ENCODE measurements at places on chromosomes 7 and 10.

DNA sequence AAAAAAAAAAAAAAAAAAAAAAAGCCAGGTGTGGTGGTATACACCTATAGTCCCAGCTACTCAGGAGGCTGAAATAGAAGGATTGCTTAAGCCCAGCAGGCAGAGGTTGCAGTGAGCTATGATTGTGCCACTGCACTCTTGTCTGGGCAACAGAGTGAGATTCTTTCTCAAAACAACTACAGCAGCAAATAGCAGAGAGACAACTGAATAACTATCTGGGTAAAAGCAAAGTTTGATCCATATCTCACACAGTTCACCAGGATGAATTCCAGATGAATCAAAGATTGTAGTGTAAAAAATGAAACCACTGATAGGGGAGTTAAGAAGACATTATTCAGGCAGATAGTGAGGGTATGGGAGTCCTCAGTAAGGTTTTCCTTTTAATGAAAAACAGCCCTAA lies 11.4 kb upstream of the NUB1 start:
- DNase-seq = no peak

DNA sequence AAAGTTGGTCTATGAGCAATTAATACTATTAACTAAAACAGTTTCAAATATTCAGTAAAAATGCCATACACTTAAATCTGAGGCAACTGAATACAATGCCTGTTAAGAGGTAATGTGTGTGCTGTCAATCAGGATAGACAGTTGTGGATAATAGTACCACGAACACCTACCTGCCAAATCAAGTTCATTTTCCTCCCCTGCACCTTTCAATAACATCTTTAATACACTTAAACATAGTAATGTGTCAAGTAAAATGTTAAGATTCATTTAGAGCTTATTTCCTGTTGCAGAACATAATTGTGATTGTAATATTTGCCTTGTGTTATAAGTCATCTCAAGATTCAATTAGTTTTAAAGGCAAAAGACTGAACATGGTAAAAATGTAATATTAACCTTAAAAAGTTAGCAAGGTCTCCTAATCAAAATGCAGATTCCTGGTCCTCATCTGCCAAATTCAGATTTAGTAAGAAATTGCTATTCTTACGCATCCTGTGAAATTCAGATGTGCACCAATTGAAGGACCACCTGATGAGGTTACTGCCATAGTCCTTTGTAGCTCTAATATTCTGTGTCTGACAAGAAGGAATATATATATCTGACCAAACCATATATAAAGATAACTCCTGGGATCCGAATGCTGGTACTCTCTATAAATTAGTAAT lies 37.1 kb downstream of the COL1A2 start:
- DNase-seq = no peak

DNA sequence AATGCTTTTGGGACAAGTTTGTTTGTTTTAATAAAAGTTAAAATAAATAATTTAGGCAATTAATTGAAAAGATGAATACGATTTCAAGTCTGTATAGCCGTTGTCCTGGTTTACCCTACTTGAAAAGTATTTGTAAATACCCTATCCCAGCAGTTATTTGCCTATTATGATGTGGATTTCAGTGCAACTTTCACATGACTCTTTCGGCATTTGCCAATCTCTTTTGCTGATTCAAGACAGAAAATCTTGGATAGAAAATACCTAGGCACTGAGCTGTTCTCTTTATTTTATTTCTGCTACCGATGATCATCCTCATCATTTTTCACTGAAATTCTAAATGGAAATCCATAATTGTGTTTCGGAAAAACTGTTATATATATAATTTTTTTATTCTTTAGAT lies 125.9 kb upstream of the FZD8 start:
- DNase-seq = no peak

GRCh38 chr7:126501617-126502016 lies 751.1 kb downstream of the GRM8 start:
- no peak for DNase-seq

- peak; percentile 74 for DNase-seq
Measured at GRCh38 chr10:48467669-48468068, 137.2 kb downstream of the ARHGAP22 start.

DNA sequence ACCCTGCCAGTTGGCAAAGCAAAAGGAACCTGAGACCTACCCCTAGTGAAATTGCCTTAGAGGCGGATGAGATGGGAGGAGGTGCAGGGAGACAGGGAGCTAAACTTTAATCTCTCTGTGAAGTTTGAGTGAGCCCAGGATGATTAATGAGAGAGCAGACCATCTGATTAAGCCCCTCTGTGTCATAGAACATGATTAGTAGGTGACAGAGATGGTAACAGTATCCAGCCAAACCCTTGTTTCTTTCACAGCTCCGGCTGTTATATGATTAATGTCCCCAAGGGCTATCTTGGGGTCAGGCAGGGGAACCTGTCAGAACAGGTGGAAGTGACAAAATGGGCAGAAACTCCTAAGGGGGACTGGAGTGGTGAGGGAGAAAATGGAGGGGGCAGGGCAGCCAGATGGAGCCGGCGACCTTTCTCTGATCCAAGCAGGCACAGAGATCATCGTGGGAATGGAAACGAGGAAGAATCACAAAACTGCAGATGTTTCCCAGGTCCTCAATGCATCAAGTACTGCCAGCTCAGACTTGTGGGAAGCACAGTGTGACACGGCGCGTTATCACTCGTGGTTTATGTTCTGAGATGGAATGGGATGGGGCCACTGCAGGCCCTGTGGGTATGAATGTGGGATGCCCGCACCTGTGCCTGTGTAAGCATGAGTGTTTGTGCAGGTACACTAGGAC lies 684.2 kb downstream of the LRMDA start:
- DNase-seq = peak; percentile 63

GRCh38 chr7:111006691-111007090 lies 84.2 kb upstream of the LRRN3 start:
- no peak for DNase-seq

DNA sequence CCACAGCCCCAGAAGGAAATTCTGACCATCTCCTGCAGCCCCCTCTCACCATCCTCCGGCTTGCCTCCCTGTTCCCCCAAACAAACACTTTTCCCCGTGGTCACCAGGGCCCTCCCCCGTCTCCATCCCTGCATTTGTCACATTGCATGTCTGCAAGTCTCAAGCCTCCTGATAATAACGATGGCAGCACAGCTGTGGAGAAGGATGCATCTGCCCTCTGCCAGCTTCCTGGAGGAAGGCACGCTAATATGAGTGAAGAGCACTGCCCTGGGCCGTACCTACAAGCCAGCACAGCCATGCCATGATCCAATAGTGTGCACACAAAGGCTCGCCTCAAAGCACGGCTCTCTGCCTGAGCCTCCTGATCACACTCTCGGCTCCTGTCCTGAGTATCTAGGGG lies 98.5 kb downstream of the SLIT1 start:
- no peak for DNase-seq

GRCh38 chr7:26399736-26400135 lies 108.1 kb downstream of the SNX10 start:
- no peak for DNase-seq

GRCh38 chr7:5589819-5590595 lies 166.4 kb upstream of the TNRC18 start:
- no peak for DNase-seq

DNA sequence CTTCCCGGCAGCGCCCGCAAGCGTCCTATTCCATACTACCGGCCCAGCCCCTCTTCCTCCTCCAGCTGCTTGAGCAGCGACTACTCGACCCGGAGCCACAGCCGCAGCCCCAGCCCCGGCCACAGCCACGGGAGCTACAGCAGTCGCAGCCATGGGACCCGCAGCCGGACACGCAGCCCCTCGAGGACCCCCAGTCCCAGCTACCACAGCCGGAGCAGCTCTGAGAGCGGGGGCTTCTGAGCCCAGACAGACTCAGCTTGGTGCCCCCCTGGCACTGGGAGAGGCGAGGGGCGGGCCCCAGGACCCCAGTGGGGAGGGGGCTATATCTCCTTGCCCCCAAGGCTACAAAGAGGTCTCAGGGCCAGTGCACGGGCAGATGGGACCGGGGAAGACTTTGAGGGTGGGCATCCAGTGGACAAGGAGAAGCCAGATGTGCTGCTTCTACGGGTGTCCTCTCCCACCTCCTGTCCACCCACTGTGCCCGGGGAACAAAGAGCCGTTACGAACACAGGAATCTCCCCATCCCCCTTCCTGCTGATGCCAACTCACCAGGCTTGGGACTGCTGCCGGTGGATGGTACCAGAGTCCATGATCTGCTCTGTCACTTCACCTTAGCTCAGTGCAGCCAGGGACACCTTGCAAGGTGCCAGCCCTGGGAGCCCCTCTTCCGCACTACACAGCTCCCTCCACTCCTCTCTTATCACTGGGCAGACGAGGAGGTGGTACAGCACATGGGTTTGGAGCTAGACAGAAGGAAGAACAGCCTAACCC lies 16.7 kb upstream of the HSPB1 start:
- DNase-seq = no peak

DNA sequence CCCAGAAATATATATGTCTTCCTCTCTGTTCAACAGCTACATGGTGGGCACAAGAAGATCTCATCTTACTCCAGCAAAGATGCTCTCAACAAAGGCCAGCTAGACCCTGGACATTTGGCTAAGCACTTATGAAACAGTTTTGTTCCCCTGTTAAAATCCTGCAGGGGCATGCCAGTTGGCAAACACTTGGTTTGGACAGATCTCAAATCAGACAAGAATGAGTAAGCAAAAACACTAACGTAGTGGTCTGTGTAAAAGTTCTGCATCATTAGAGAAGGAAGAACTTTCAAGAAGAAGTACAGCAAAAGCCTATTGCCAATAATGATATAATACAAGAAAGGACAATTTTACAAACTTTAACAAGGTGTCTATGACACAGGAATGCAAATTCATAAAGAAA lies 125.6 kb downstream of the CALN1 start:
- no peak for DNase-seq

DNA sequence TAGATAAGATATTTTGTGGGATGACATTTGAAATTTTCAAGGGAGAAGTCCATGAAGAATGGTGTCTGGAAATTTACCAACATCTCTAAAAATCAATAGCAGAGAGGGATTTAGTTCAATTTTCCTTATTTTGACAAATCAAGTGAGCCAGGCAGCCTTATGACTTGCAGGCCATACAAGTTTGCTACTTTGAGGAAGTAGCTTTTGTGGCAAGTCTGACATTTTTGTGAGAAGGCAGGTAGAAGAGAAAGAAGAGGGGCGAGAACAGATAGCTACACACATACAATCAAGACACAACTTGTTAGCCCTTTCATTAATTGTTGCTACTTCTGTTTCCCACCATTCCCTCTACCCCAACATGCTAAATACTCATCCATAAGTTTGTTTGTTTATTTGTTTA lies 74.5 kb upstream of the OIT3 start:
- no peak for DNase-seq

DNA sequence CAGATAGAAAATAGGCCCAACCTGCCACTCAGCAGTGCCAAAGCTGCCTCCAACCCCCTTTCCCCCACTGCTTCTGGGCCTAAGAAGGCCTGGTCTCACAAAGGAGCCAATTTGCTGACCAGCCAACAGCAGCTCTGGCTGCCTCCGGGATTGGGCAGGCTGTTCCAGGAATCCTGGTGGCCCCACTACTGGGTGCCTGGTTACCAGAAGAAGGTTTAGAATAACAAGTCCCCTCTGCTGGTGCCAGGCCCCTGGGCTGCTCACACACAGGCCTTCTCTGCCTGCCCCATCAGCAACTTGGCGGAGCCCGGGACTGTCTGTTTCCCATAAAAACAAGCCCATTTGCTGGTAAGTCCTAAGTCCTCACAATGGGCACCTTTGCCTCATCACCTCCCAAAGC lies 1.2 kb downstream of the PHKG1 start:
- DNase-seq = no peak

- DNase-seq = no peak
Measured at GRCh38 chr7:30329716-30330115, 45.3 kb downstream of the ZNRF2 start.

GRCh38 chr7:121624958-121625357 lies 228.8 kb upstream of the FAM3C start:
- DNase-seq = no peak

- no peak for DNase-seq
Measured at GRCh38 chr10:20363684-20364083, 533.4 kb downstream of the NEBL start.

- no peak for DNase-seq
Measured at GRCh38 chr10:99364125-99364524, 35.0 kb downstream of the CNNM1 start.

DNA sequence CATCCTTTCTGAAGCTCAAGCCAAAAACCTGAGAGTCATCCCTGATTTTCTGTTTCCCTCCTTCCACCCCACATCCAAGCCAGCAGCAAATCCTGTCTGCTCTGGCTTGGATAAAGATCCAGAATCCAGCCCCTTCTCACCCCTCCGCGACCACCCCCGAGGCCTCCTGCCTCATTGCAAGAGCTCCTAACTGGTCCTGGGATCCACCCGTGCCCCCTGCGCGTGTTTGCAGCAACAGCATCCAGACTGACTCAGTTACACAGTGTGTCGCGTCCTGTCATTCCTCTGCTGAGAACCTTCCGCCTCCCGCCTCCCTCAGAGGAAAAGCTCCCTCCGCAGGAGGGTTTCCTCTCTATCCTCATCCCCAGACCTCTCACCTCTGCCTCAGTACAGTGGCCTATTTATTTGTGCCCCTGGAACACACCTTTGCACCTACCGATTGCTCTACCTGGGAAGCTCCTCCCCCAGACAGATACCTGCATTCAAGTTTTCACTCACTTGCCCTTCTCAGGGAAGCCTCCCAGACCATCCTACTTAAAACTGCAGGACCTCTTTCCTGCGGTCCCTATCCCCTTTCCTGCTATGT lies 21.6 kb upstream of the GRID1 start:
- peak; percentile 37 for DNase-seq

DNA sequence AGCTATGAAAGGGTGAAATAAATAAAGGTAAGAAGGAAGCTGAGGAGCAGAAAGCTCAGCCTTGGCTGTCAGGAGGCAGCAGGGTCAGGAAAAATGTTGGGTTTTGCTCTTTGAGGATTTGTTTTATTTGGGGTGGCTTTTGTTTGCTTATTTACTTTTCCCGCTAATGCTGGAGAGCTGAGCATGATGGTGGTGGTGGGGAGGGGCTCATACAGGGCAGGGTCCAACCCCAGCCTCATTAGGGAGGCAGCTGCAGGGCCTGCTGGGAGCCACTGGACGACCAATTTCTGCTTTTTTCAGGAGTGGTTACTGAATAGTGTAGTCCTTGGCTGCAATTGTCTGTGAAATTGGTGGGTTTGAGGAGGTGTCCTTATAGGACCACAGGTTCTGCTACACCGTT lies 36.3 kb downstream of the CCM2 start:
- no peak for DNase-seq

GRCh38 chr7:82257118-82257695 lies 186.4 kb downstream of the CACNA2D1 start:
- DNase-seq = no peak

- DNase-seq = no peak
Measured at GRCh38 chr10:33621101-33621500, 286.6 kb upstream of the NRP1 start.

Data from ELF-1 (cell line).